Fibroblast of villous mesenchyme (primary cell): ENCODE measurements at places on chromosomes 2 and 18. TPM values are rescaled to one million over a fixed set of nuclear protein-coding genes. Genes with fewer than 3 reads are reported as not detected.

The UGT1A6 gene
- total RNA-seq, result not detected in 2 replicates

The GRB14 gene
- not detected in 2 replicates for total RNA-seq

The CHRNG gene
- total RNA-seq, result not detected in 2 replicates

The DPYSL5 gene
- total RNA-seq, result not detected in 2 replicates

The SLC16A14 gene
- total RNA-seq, result 1.3 and 3.5 TPM in 2 replicates

The DPP10 gene
- under 0.01 and 0.32 TPM in 2 replicates for total RNA-seq

The REG3G gene
- not detected in 2 replicates for total RNA-seq

The LOXHD1 gene
- total RNA-seq, result under 0.01 TPM in 1 of 2 replicates, not detected in the other

The SP9 gene
- total RNA-seq, result under 0.01 and 0.43 TPM in 2 replicates

The STPG4 gene
- total RNA-seq, result 0.64 and 2.2 TPM in 2 replicates

The COL3A1 gene
- total RNA-seq, result 3,024 and 3,294 TPM in 2 replicates

The DCTN1 gene
- 136 and 153 TPM in 2 replicates for total RNA-seq

The GCG gene
- not detected in 2 replicates for total RNA-seq

The SERPINB8 gene
- total RNA-seq, result 23.5 and 32.0 TPM in 2 replicates

The UCN gene
- 0.43 and 0.64 TPM in 2 replicates for total RNA-seq

The NT5DC4 gene
- total RNA-seq, result not detected in 2 replicates

The ZNF396 gene
- 0.64 and 1.3 TPM in 2 replicates for total RNA-seq

The ZFP36L2 gene
- total RNA-seq, result 12.2 and 25.9 TPM in 2 replicates

The CFC1 gene
- total RNA-seq, result not detected in 2 replicates

The DLGAP1 gene
- under 0.01 and 0.86 TPM in 2 replicates for total RNA-seq

The CFAP65 gene
- total RNA-seq, result not detected in 2 replicates

The ARHGEF4 gene
- 0.32 and 0.86 TPM in 2 replicates for total RNA-seq

The GPR55 gene
- not detected in 2 replicates for total RNA-seq

The MTCL1 gene
- 59.6 and 80.5 TPM in 2 replicates for total RNA-seq

The IL1RL1 gene
- total RNA-seq, result 0.32 and 1.3 TPM in 2 replicates

The ZNF804A gene
- total RNA-seq, result 5.8 and 10.8 TPM in 2 replicates

The FAM110C gene
- total RNA-seq, result not detected in 2 replicates

The MOB1A gene
- 102 and 155 TPM in 2 replicates for total RNA-seq

The EGR4 gene
- total RNA-seq, result not detected in 2 replicates

The IFT172 gene
- total RNA-seq, result 18.0 and 18.1 TPM in 2 replicates

The MOGAT1 gene
- total RNA-seq, result not detected in 2 replicates

The HRH4 gene
- under 0.01 TPM in 1 of 2 replicates, not detected in the other for total RNA-seq
